ENCODE measurements at places on chromosomes 2 and 18.

GRCh38 chr2:73203055-73203681 lies 794 bp downstream of the NOTO start:
- DNase-seq: no peak

GRCh38 chr2:38301340-38301968 lies 75.6 kb downstream of the ATL2 start:
- no peak for DNase-seq

DNA sequence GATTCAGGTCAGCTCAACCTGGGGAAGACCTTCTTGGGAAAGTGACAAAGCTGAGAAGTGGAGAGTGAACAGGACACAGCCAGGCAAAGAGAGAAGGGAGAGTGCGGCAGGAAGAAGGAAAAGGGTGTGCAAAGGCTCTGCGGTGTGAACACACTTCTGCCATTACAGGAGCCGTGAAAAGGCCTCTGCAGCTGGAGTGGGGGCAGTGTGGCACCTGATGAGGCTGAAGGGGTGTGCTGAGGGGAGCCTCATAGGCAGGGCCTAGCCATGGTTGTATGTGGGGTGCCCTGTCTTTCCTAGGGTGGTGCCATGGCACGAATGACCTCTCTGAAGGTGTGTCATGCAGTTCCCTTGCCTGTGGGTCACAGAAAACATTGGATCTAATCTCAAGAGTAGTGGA lies 347.6 kb downstream of the CYRIA start:
- no peak for DNase-seq

- no peak for DNase-seq
Measured at GRCh38 chr2:149296031-149296430, 34.4 kb upstream of the LYPD6 start.

DNA sequence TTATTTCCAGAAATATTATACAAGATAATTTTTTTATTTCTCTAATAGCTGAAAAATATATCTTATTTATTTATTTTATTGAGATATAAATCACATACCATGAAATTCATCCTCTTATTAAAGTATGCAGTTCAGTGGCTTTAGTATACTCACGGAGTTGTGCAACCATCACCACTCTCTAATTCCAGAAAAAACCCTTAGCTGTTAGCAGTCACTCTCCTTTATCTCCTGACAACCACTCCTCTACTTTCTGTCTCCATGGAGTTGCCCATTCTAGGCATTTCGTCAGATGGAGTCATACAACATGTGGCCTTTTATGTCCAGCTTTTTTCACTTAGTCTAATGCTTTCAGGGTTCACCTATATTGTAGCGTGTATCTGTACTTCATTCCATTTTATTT lies 66.5 kb downstream of the TCF7L1 start:
- no peak for DNase-seq

GRCh38 chr2:238847841-238848690 lies at the start of gene TWIST2:
Gene TWIST2 (plus strand): TSS chr2:238848085. CDS start chr2:238848216, 131 bp downstream.
- DNase-seq: no peak

GRCh38 chr2:10151462-10151861 lies 28.9 kb downstream of the RRM2 start:
- no peak for DNase-seq

GRCh38 chr2:84631047-84631446 lies 114.7 kb downstream of the DNAH6 start:
- DNase-seq: no peak

DNA sequence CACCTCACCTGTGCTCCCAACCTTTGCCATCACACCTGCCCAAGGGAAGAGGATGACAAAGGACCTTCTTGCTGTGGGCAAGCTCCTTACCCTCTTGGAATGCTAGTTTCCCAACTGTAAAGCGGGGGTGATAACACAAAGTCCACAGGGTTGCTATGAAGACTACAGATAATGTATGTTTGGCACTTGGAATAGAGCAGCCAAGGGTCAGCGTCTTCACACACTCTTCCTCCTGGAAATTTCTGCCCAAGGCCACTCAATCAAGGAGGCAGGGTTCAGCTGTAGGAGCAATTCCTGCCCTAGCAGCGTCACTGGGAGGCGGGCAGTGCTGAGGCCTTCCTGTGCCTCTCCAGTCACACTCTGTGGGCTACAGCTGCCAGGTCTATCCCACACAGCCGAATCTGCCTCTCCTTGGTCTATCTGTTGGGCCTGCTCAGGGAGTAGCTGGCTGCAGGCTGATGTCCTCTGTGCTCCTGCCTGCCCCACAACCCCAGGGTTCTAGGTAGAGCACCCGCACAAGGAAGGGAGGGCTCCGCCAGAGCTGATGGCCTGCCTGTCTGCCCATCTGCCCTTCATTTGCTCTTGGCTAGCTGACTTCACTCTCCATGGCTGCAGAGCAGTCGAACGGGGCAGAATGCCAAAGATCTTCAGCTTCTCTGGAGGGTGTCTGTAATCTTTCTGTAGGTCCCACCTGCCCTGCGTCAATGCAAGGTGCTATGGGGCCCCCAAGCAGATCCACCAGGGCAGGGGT lies 91.9 kb downstream of the MRO start:
- DNase-seq: no peak

- no peak for DNase-seq
Measured at GRCh38 chr2:239363946-239364637, 36.7 kb downstream of the HDAC4 start.

GRCh38 chr2:10977621-10978020 lies 65.9 kb downstream of the KCNF1 start:
- DNase-seq: no peak

- DNase-seq: no peak
Measured at GRCh38 chr18:32548688-32549087, 78.0 kb upstream of the GAREM1 start.

DNA sequence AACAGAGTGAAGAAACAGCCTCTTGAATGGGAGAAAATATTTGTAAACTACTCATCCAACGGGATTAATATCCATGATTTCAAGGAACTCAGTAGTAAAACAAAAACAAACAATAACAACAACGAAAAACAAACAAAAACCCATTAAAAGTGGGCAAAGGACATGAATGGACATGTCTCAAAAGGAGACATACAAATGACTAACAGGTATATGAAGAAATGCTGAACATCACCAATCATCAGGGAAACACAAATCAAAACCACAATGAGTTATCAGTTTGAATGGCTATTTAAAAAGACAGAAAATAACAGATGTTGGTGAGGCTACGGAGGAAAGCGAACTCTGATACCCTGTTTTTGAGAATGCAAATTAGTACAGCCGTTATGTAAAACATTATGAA lies 224.8 kb upstream of the NRXN1 start:
- no peak for DNase-seq

GRCh38 chr18:22026889-22027288 lies 142.5 kb upstream of the GATA6 start:
- DNase-seq: no peak

- DNase-seq: no peak
Measured at GRCh38 chr2:192500550-192501200, 305.9 kb upstream of the TMEFF2 start.

- DNase-seq: no peak
Measured at GRCh38 chr2:64697297-64698176, 43.8 kb upstream of the SERTAD2 start.

DNA sequence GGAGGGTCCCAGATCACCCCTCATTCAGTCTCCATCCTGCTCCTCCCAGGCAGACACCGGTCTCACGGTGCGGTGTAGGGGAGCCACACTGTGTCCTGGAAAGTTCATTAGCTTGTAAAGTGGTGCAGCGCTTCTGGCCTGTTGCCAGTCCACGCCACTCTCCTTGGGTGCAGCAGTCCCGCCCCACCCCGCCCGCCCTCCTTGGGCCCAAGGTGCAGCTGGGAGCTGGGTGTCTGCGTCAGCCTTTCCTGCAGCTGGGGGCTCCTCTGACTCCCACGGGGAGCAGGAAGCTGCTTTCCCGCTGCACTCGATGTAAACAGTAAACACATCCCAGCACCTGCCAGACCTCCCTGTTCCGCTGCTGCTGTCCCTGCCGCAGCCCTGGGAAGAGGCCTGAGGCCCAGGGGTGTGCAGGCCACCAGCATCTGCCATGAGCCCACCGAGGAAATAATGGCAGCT lies 53.8 kb upstream of the ASB18 start:
- no peak for DNase-seq

DNA sequence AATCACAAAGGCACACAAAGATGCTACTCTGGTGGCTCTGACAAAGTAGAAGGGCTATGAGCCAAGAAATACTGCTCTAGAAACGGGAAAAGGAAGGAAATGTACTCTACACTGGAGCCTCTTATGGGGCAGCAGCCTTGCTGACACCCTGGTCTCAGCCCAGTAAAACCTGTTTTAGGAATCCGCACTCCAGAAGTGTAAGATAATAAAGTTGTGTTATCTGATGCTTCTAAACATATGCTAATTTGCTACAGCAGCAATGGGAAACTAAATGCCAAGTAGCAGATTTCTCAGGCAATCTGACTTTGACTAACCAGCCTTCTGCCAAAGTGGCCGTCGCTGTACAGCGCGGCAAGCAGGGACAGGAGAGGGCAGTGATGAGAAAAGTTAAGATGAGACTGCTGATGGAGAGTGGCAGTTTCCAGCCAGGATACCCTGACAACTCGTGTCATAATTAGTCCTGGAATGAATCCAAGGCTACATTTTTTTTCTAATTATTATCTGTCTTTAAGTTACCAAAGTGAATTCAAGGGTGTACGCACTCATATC lies 99.0 kb downstream of the NETO1 start:
- DNase-seq: no peak

GRCh38 chr18:37495354-37495753 lies 70.2 kb downstream of the CELF4 start:
- DNase-seq: no peak

- no peak for DNase-seq
Measured at GRCh38 chr2:18467749-18468360, 92.6 kb downstream of the RDH14 start.

DNA sequence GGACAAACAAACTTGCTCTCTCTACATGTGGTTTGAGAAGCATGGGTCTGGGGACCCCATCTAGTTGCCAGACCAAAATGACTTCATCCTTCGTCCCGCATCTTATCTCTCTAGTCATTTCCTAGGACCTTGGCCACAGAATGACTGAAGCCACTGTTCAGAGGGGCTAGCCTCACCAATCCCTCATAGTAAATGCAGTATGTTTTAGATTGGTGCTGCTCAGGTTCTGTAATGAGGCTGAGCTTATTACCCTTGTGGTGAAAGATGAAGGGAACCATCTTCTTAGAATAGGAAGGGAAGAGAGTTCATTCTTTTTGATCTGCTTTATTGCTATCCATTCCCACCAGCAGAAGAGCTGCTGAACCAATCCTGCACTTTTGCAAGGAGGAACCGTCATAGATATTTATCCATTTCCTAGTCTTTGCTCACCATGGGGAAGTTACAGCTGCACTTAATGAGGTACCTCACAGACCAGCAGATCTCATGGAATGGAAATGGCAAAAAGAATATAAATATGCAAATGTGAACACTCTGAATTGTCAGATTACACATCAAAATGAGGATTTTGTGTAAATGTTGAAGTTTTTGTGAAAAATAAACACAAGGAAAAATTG lies 436.7 kb downstream of the LPIN1 start:
- DNase-seq: no peak

- no peak for DNase-seq
Measured at GRCh38 chr18:75132931-75133525, 75.9 kb downstream of the PTGR3 start.

DNA sequence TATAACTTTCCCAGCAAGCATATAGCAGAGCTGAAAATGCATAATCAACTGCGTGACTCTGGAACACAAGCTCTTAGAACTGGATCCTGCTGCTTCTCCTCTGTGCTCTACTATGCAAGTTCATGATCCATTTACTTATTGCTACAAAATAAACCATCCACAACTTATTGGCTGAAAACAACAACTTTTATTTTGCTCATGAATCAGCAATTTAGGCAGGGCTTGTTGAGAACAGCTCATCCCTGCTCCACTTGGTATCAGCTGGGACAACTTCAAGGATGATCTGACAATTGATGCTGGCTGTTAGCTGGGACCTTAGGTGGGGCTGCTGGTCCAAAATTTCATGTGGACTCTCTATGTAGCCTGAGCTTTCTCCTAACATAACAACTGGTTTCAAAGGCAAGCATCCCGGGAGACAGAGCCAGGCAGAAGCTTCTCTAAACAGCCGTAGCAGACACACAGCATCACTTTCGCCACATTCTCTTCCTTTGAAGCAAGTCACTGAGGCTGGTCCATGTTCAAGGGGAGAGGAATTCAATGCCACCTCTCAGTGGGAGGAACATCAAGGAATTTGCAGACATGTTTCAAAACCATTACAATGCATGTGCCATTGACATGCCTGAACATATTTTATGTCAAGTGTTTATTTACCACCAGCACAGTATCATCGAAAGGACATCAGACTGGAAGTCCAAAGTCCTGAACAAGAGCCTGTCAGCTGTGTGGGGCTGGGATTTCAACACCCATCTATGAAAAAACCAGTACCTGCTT lies 153.1 kb upstream of the PKDCC start:
- no peak for DNase-seq

DNA sequence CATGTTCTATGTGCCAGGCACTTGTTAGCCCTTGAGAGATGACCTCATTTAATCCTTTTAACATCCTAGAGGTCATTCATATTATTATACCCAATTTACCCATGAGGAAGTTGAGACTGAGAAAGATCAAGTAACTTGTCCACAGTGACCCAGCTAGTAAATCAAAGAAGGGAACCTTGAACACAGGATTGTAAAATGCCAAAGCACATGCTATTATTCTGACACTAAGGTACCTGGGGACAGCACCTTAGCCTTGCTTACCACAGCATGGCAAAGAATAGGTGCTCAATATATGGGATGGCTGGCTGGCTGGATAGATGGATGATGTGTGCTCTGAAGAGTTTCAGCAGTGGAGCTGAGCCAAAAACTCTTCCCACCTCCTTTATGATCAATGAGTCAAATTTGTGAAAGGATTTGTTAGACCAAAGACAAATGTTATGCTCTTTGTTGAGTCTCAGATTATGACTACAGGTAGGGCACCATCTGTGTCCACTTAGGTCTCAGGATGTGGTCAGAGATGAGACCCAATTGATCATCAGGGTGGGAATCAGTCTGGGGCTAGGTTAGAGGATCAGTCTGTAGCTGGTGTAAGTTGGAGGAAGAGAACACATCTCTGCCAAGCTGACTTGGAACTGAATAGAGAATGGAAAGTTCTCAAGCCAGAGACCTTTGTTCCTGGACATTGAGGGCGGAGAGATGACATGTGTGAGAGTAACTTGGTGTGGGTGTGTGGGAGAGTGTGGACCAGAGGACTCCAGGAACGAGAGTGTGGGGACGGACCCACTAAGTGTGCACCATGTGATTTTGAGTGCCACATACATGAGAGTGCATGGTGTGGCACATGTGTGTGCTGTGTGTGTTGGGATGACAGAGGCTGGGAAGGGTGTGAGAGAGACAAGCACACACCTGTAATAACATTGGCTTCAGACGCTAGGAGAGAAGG lies 16.3 kb upstream of the PKDCC start:
- DNase-seq: no peak

DNA sequence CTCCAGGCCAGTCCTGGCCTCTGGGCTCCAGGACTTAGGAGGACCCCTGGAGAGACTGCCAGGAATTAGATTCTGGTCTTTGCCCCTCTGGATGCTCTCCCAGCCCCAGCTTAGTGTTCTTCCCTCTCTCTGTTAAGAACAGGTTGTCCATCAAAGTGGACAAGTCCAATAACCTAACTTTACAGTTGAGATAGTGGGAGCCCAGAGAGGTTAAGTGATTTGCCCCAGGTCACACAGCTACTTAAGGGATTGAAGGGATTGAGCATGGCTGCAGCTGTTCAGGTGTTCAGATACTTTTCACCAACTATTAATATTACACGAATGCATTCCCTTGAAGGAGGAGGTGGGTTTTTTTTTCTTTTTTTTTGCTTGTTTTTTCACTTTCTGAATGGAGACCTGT lies 57.6 kb downstream of the EDAR start:
- no peak for DNase-seq

Data from anterior cingulate cortex (tissue), 58 donors.